Stimulated activated CD8-positive, alpha-beta memory T cell treated with anti-CD3 and anti-CD28 coated beads, Interleukin-7, amount 100 ng/mL, for 4 hours (primary cell): ENCODE measurements at places on chromosomes 3 and 15.

DNA sequence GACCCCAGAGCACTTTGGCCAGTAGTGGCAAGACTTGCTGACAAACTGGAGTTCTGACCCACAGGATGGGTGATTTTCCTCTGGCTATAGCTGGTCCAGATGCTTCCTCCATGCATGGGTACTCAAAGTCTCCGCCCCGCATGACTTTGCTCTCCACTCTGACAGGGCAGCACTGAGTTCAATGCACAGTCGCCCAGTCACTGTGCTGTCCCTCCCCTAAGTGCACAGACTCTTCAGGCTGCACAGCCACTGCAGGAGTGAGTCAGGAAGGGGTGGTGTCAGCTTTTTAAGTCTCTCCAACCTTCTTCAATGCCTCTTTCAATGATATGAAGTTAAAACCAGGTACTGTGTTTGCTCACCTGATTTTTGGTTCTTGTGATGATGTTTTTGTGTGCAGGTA, 17.8 kb downstream of the TEX9 start:
- DNase-seq: no peak

- DNase-seq: no peak
These were observed 35.6 kb downstream of the ZXDC start for GRCh38 chr3:126439968-126440708.

DNA sequence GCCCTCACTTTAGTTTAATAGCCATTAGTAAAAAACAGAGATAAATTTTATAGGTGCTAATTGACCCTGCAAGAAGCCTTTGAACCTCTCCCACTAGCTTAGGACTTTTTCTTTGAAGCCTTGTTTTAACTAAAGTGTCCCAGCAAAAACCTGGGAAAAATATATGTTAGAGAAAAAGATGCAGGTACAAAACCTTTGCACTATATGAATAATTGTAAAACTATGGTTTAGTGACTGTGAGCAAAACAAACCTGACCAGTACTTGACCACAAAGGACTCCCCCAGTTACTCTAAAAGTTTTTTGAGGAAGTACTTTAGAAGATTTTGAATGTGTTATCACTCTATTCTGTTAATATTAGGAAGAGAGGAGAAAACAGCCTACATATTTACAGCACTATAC, 123.3 kb upstream of the TP63 start:
- no peak for DNase-seq

DNA sequence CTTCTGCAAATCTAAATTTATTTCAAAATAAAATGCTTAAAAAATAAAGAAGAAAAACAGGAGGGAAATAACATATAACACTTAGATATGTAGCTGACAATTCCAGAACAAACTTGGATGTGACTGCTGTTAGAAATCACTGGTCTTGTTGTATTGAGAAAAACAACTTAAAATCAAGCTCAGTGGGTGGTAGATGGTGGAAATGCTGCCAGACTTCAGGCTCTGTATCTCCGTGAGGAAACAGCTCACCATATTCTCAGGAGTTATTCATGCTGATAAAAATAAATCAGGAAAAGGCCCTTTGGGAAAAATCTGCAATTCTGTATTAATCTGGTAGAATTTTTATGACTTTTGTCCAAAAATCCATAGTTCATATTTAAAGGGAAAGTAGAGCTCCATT, 477.6 kb downstream of the RAP2B start:
- no peak for DNase-seq

GRCh38 chr15:29822684-29823459, 604 bp upstream of the TJP1 start:
- no peak for DNase-seq

DNA sequence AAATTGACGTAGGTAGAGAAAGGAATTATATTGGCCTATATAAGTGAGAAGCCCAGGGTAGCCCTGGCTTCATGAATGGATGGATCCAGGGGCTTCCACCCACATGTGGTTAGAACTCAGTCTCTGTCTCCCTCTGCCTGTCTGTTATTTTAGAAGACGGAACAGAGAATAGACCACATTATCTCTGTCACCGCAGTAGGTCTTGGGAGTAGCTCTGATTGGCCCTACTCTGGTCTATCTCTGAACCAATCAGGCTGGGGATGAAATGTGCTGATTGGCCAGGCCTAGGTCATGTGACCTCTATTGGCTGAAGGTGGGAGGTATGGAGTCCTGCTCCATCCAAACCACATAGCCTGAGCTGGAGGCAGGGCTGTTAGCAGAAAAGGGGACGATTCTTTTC, 143.0 kb upstream of the PRR23C start:
- no peak for DNase-seq

- no peak for DNase-seq
These were observed 113.4 kb downstream of the CMSS1 start for GRCh38 chr3:99931059-99931458.

DNA sequence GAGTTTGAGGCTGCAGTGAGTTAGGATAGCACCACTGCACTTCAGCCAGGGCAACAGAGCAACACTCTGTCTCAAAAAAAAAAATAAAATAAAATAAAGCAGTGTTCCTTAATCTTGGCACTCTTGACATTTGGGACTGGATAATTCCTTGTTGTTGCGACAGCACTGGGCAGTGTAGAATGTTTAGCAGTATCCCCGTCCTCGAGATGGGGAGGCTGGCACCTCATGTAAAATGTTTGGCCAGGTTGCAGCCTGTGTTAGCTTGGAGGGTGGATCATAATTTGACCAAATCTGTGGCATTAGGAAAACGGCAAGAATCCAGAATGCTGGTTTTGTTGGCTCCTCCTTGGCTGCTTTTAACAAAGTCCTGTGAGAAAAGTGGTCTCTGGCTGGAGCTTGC, 47.0 kb downstream of the ZNF445 start:
- no peak for DNase-seq

DNA sequence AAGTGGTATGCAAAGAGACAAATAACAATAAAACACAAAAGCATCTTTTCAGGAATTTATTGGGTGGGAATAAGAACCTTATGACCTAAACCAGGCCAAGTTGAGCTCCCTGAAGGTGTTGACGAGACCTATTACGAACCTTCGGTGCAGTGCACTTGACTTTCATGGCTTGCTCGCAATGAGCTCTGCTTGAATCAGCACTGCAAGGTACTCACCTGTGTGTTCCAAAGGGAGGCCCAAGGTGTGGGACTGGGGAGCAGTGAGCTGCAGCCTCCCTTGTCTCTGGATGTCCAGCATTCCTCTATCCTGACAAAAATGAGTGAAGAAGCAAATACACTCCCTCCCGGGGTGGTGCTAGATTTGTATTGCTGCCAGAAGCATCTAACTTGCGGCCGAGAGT, at the start of gene MDFIC2:
Gene MDFIC2 (minus strand): TSS at position 303 of the 400 bp plus-strand sequence. CDS start 665 bp downstream, outside the sequence.
- no peak for DNase-seq

DNA sequence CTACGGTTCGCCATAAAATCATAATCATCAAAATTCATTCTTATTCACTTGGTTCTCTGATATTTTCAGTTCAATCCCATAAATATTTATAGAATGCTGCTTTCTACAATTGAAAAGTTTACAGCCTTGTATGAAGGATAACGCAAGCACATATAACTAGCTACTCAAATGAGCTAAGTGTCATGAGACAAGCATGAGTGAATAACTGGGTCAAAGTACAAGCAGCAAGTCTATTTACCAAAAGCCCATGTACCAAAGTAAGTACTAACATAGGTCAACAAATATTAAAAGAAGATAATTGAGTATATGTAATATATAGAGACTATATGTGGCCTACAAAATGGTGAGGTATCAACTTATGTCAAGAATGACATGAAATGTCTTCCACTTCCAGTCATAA, 596.6 kb downstream of the GBE1 start:
- DNase-seq: no peak

GRCh38 chr3:189229196-189229828, 57.5 kb downstream of the TPRG1 start:
- no peak for DNase-seq

DNA sequence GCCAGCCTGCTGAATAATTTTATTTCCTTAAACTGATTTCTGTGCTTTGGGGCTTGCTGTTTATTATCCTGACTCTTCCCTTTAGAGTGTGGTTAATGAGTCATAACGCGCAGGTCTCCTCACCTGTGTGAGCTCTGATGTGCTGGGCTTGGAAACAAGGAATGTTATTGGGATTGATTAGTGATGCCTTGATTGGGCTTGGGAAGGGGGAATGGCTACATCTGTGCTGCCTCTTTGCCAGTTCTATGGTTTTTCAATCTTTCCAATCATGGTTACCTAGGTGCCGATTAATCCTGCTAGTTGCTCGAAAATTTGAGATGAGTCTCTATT, 161.0 kb downstream of the THSD4 start:
- no peak for DNase-seq

GRCh38 chr3:192917028-192917403, 640 bp downstream of the MB21D2 start:
- DNase-seq: no peak

GRCh38 chr15:94383706-94384105, 152.3 kb downstream of the MCTP2 start:
- no peak for DNase-seq

- DNase-seq: no peak
These were observed 8.3 kb downstream of the SHC4 start for GRCh38 chr15:48955370-48955769.

GRCh38 chr3:143601723-143602484, 246.4 kb downstream of the SLC9A9 start:
- DNase-seq: no peak

DNA sequence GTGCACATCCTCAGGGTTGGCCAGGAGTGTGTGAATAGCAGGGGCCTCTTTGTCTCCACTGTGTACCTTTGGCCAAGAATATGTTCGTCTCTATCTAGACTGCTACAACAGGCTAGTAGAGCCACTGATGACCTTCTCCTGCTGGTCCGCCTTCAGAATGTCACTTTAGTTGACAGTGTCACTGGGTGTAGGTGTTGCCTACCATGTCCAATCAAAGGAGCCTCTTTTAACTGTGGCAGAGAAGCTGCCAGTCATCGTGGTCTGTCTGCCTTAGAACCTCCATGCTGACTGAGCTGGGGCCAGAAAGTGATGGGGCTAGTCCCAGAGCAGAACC, 40.1 kb downstream of the OXSR1 start:
- no peak for DNase-seq

DNA sequence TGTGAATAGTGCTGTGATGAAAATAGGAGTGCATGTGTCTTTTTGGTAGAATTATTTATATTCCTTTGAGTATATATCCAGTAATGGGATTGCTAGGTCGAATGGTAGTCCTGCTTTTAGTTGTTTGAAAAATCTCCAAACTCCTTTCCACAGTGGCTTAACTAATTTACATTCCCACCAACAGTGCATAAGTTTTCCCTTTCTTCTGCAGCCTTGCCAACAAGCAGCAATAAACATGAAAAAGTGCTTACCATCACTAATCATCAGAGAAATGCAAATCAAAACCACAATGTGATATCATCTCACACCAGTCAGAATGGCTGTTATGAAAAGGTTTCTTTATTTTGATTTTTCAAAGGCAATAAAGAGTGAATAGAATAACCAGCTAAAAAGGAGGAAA, 1105.9 kb downstream of the NAALADL2 start:
- no peak for DNase-seq

DNA sequence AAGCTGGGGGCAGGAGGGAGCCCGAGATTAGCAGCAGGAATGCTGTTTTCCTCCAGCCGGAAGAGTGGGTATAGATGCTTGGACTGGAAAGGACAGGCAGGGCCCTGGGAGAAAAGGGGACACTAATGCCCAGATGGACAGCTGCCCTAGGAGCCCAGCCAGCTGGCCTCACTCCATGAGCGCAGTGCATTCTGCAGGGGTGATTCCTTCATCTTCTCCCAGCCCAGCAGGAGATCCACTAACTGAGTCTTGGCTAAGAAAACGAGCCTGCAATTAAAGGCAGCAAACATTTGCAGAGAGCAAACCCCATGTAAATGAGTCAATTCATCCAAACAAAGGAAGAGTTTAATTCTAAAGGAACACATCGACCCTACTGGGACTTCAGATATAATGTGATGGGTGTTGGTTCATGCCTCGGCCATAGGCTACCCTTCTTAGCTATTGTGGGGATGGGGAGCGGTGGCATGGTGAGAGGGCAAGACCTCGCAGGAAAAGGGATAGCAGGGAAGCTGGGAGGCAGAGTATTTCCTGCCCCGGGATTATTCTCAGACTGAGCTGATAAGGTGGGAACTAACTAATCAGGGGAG, 13.3 kb upstream of the MINAR1 start:
- no peak for DNase-seq

DNA sequence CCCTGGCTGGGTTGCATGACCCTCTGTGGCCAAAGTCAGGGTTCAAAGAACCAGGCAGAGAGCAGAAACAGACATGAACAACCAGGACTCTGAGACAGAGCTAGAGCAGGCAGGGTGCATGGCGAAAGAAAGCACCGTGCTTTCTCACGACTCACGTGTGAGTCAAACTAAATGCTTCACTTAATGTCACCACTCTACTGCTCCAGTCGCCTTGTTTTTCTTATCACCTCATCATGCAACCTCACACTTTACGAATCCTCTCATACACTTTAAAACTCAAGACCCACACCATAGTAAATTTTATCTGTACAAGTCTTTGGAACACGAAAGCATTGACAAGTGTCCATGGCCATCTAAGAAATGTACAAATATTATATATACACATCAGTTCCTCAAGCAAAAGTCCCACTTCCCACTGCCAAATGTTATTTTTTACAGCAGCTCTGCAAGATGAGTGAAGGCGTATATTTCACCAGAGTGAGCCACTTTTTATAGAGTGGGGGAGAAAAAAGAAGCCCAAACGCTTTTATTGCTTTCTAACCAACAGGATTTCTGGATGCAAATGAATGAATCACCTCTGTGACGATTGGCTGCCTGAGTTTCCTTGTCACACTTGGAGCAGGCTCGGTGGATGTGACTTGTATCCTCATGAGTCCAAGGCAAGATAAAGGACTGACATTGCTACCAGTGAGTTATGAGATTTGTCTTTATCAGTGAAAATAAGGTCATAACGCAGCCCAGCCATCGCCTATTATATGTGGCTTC, 16.0 kb upstream of the MEGF11 start:
- DNase-seq: no peak

- no peak for DNase-seq
These were observed 61.5 kb upstream of the GOLIM4 start for GRCh38 chr3:168157099-168157700.

- no peak for DNase-seq
These were observed 39.8 kb downstream of the MUC20 start for GRCh38 chr3:195760345-195761122.

DNA sequence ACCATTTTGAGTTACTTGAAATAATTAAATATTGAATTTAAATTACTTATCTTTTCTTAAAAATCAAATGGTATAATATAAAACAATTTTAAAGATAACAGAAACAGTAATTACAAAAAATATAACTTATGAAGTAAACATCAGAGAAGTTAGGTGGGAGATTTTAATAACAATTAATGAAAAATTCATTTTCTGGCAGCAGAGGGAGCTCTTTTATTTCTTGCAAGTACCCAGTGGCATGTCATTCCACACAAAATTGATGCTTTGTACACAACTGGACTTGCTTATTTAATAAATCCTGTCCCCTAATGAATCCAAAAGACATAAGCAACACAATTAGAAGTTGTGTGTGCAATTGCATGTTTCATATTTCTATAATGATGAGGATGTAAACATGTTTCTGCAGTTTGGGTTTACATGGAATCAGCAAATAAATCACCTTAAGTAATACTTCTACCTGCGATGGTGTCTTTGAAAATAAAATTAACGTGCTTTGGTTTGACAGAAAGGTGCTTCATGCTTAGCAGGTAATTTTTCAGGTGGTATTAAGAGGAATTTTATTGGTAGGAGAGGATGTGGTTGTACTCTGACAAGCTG, 861.3 kb downstream of the ZPLD1 start:
- no peak for DNase-seq
